ENCODE measurements at places on chromosomes 3 and 15.

GRCh38 chr3:66303491-66303901, 82.7 kb downstream of the SLC25A26 start:
- no peak for DNase-seq

- peak; percentile 84 for DNase-seq
These were observed 86.0 kb downstream of the ECT2 start for GRCh38 chr3:172836390-172836997.

DNA sequence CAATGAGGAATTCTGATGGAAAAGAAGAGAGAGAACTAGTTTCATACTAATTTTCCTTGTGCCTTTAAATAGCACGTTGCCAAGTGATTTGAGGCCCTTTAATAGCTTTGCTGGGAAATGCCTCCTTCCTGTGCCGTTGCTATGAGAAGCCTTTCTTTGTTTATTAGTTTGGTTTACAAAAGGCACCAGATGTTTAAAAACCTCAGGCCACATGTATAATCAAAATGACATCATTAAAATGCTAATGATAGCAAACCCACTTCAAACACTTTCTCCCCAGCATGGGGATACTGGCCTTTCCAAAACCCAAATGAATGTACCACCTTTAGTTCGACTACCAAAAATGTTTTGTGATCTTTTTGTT, 50.0 kb upstream of the TBC1D23 start:
- peak; percentile 88 for DNase-seq

DNA sequence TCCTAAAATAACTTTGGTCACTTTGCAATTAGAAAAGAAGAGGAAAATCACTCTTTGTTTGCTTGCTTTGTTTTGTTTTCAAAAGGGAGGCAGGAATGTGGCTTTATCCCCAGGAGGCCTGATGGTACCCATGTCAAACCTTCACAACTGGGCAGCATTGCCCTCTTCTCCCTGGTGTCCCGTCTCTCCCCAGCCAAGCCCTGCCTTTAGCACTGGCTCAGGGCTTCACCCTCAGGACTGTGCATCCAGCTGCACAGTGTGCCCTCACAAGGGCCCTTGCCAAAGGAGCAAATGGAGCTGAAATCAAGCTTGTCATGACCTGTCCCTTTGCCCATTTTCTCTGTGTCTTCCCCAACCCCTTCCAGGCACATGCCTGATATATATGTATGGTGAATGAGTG, 29.1 kb upstream of the ATP13A5 start:
- DNase-seq: no peak

DNA sequence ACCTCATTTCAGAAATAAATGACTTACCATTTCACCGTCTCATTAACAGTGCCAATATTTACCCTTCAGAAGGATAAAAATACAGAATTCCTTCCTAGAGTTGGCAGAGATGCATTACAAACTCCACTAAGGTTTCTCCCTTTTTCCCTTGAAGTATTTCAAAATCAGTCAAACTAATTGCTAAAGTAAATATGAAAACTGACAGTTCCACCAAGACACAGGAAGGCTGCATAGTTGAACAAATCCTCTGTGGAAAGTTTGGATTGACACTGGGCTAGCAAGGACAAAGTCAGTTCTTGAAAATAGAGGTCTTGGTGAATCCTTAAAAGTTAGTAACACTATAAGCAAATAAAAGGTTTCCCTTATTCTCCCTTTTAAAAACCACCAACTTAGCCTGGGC, 34.5 kb downstream of the DCP1A start:
- no peak for DNase-seq

DNA sequence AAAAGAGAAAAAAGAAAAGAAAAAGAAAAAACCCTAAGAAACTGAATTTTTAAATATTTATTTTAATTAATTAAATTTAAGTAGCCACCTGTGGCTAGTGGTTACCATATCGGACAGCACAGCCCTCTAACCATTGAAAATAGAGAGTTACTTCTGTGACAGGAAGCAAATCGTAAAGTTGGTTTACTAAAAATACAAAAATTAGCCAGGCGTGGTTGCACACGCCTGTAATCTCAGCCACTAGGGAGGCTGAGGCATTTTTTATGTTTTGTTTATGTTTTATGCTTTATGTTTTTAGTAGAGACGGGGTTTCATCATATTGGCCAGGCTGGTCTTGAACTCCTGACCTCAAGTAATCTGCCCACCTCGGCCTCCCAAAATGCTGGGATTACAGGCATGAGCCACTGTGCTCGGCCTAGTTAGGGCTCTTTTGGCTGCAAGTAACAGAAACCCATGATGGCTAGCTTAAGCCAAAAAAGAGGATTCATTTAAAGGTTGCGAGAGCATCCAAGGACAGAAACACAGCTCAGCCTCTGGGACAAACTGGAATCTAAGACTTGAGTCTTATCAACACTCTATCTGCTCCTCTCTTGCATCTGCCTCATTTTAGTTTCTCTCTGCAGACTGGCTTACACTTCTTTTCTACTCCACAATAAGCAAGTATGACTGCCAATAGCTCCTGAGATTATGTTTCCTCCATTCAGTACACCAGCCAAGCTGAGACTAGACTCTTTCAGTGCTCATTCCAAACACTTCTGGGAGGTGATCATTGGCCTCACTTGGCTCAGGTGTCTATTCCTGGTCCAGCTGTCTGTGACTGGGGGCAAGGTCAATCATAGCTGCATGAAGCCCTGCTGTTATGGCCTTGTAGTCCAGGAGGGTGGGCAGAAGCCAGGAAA, 6.8 kb upstream of the SKIL start:
- DNase-seq: no peak

DNA sequence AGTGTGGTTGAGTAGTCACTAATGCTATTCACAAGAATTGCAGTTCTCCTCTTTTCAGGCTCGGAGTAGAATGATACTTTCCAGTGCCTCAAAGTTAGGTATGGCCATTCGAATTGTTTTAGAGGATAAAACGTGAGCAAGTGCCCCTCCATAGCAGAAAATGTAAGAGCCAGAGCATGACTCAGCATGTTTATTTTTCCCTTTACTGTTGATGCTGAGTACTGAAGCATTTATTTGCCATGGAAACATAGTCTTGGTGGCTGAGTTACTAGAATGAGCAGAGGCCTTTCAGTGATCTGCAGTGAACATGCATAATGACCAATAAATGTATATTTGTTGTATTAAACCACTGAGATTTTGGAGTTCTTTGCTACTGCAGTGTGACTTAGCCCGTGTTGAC, 540.6 kb downstream of the NLGN1 start:
- DNase-seq: peak; percentile 53

GRCh38 chr15:36803773-36804172, 224.3 kb downstream of the CDIN1 start:
- no peak for DNase-seq

GRCh38 chr3:30263238-30263924, 343.0 kb upstream of the TGFBR2 start:
- no peak for DNase-seq

GRCh38 chr3:37067577-37067976, 74.3 kb downstream of the MLH1 start:
- DNase-seq: no peak

DNA sequence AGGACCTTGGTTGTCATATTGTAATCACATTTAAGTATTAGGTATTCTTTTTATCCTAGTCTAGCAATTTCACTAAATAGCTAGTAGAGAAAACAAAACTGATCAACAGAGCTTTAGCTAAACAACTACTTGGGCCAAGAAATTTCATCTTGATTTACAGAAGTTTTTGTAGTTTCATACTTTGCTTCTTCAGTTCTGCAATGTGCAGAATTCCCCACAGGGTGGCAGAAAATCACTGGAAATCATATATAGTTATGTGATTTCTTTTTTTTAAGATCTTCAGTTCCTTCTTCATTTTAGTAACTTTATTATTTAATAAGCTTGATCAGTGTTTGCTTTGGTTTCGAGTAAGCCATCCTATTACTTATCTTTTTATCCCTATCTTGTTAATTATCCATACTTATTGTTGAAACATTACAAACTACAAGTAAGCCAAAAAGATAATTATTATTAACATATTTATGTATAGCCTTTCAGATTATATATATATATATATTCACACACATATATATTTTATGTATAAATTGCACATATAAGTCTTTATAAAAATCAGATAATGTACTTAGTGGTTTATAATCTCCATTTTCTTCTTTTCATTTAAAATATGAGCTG, 2.2 kb upstream of the BNIP2 start:
- DNase-seq: peak; percentile 26

DNA sequence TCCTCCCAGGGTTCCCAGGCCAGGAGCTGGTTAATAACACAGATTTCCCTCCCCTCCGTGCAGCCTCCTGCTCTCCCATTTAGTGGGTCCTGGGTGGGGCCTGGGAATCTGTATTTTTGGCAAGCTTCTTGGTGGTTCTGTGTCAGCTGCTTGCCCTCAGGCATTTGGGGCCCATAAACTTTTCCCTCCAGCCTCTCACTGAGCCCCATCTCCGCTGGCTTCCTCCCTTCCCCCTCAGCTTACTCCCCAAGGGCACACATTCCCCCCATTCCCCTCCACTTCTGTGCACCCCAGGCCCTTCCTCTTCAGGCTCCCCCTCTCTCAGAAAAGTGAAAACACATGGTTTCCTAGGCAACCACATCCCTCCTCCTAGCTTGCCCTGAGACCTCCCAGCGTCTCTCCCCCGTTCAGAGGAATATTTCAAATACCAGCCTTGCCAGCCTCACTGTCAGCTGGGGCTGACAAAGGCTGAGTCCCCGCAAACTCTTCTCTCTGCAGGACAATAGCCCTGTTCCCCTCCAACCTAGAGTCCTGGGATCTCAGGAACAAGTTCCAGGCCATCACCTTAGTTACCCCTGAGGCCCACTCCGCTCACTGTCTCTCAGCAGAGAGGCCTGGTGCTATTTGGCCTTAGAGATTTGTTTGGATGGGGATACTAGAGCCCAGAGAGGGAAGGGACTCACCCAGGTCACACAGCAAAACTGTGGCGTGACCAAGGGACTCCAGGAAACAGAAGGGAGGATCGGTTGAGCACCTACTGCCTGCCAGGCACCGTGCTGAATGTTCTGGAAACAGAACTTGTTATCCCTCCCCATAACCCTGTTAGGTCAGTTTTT, 44.6 kb upstream of the SMAD6 start:
- DNase-seq: peak; percentile 95

GRCh38 chr3:8519774-8520448, 18.3 kb downstream of the LMCD1 start:
- DNase-seq: no peak

DNA sequence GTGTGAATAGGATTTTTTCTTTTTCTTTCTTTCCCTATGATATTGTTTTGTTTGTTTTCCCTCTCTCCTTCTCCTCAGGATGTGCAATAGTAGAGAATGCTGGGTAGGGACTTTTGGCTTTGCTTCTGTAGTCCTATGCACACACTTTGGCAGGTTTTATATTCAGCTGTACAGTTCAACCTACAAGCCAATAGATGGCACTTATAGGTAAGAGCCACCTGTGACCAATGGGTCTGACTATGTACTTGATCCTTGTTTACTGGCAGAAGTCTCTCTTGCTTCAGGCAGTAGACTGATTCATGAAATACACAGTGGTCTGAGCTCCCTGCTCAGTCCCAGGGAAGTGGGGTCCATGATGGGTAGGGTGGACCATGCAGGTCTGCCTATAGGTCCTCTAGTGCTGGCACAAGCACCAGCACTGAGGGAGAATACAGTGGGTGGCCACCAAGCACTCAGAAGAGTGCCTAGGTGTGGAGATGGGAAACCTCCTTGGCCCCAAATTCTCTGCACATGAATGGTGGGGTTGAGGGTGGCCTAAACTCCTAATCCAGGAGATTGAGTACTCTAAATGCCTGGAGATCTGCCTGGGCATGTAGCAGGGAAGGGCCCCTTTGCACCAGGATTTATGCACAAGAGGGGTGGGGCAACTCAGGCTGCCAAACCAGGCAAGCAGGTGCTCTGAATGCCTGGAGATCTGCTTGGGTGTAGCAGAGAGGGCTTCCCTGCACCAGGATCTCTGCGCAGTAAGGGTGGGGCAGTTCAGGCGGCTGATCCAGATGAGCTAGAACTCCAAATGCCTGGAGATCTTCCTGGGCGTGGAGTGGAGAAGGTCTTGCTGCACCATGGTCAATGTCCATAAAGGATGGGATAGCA, 176.1 kb downstream of the DOCK3 start:
- DNase-seq: no peak

DNA sequence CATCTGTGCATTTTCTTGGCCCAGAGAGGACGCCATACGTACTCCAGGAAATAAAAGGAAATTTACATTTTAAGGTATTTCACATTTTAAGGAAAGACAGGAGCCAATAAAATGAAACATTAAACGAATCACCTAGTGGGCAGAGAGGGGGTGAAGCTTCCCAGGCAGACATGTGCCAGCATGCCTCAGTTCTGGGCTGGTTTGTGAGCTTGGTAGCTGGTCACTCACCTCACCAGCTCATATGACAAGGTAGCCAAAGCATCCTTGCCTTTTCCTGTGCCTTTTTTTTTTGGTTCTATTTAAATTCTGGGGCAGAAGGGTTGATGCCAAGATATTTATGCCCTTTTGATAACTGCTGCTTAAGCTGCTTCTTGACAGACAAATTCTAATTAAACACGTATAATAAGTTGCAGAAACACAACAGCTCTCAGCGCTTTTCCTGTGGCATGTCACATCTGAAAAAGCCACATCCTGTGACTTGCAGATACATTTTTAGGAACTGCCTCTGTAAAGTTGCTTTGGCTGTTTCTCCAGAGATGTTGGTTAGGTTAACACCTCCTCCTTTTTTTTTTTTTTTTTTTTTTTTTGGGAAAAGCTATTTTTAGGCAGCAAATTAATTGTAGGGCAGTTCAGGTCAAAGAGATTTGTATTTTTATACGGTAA, 218.6 kb downstream of the PDCD6IP start:
- DNase-seq: no peak

- no peak for DNase-seq
These were observed 26.5 kb upstream of the POLR2M start for GRCh38 chr15:57680021-57680420.

DNA sequence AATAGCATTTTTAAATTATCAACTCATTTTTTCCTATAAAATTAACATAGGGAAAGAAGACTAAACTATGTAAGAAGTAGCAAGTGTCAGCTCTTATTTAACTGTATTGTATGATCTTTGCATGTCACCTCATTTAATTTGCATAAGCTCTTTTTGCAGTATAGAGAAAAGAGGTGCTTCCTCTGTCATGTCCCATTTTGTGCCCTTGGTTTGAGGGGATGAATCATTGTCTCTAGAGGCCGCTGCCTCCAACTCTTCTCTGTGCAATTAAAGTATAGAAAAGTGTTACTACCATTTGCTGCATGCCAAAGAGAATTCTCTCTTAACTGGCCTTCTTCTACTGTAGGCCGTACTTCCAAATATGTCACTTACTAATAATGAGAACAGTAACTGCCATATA, 93.4 kb downstream of the LRRC28 start:
- DNase-seq: no peak

GRCh38 chr3:136251511-136251910, 1.4 kb downstream of the PCCB start:
- DNase-seq: no peak

GRCh38 chr3:23938688-23939087, 6.4 kb upstream of the NR1D2 start:
- DNase-seq: no peak

- DNase-seq: peak; percentile 38
These were observed 219.8 kb downstream of the CTNNB1 start for GRCh38 chr3:41418961-41419691.

Measured in GM23338 (cell line).